Left kidney (tissue), 8 donors: ENCODE measurements at places on chromosomes 3 and 15. TPM values are rescaled to one million over a fixed set of nuclear protein-coding genes. Genes with fewer than 3 reads are reported as not detected.

The PRSS50 gene
- 3.2 TPM for polyA plus RNA-seq

The DOCK3 gene
- polyA plus RNA-seq = 2.1 TPM

The ANKRD63 gene
- 0.17 TPM for polyA plus RNA-seq

The LRRIQ4 gene
- polyA plus RNA-seq = 0.12 TPM

The PLA2G4D gene
- 0.07 TPM for polyA plus RNA-seq

The C3orf20 gene
- 0.32 TPM for polyA plus RNA-seq

The GPR149 gene
- not detected for polyA plus RNA-seq

The GABRB3 gene
- 6.0 TPM for polyA plus RNA-seq

The IQCF5 gene
- polyA plus RNA-seq = not detected

The GNAT1 gene
- polyA plus RNA-seq = not detected

The NTRK3 gene
- 13.7 TPM for polyA plus RNA-seq

The HYAL1 gene
- polyA plus RNA-seq = 6.5 TPM

The CIDEC gene
- polyA plus RNA-seq = not detected

The LIPH gene
- 0.93 TPM for polyA plus RNA-seq

The CAMK2N2 gene
- polyA plus RNA-seq = 0.25 TPM

The BMF gene
- polyA plus RNA-seq = 45.3 TPM

The KCNMB3 gene
- 8.1 TPM for polyA plus RNA-seq

The CPNE4 gene
- 0.68 TPM for polyA plus RNA-seq

The DAZL gene
- not detected for polyA plus RNA-seq

The GRM7 gene
- 3.3 TPM for polyA plus RNA-seq

The DNAH1 gene
- polyA plus RNA-seq = 14.8 TPM

The SLC22A13 gene
- polyA plus RNA-seq = 4.4 TPM

The PCSK6 gene
- 7.0 TPM for polyA plus RNA-seq

The USP19 gene
- 56.3 TPM for polyA plus RNA-seq

The SLC12A8 gene
- polyA plus RNA-seq = 7.7 TPM

The CASR gene
- polyA plus RNA-seq = 24.9 TPM

The OR4M2 gene
- polyA plus RNA-seq = not detected

The KBTBD13 gene
- polyA plus RNA-seq = 0.07 TPM

The LOXL1 gene
- polyA plus RNA-seq = 70.4 TPM

The OR4F6 gene
- not detected for polyA plus RNA-seq

The CCR2 gene
- 1.1 TPM for polyA plus RNA-seq

The SKIC8 gene
- polyA plus RNA-seq = 131 TPM

The ROBO2 gene
- polyA plus RNA-seq = 106 TPM

The MRPS11 gene
- polyA plus RNA-seq = 47.2 TPM

The PLCH1 gene
- 13.6 TPM for polyA plus RNA-seq

The FGF12 gene
- 7.0 TPM for polyA plus RNA-seq

The TMEM158 gene
- 5.2 TPM for polyA plus RNA-seq

The PAK6 gene
- 6.5 TPM for polyA plus RNA-seq

The TP63 gene
- 1.6 TPM for polyA plus RNA-seq

The P2RY14 gene
- polyA plus RNA-seq = 0.57 TPM

The STX19 gene
- polyA plus RNA-seq = 0.32 TPM

The CHST2 gene
- polyA plus RNA-seq = 19.6 TPM

The EXD1 gene
- polyA plus RNA-seq = 0.07 TPM

The ARPP21 gene
- 1.3 TPM for polyA plus RNA-seq

The SLC28A1 gene
- polyA plus RNA-seq = 7.5 TPM

The CADPS gene
- polyA plus RNA-seq = 5.0 TPM

The DZIP1L gene
- polyA plus RNA-seq = 26.7 TPM

The TOPAZ1 gene
- polyA plus RNA-seq = not detected

The HDGFL3 gene
- polyA plus RNA-seq = 96.4 TPM
